ENCODE measurements at places on chromosomes 3 and 15.

GRCh38 chr3:155639462-155640055, 105.3 kb downstream of the PLCH1 start:
- DNase-seq: no peak

DNA sequence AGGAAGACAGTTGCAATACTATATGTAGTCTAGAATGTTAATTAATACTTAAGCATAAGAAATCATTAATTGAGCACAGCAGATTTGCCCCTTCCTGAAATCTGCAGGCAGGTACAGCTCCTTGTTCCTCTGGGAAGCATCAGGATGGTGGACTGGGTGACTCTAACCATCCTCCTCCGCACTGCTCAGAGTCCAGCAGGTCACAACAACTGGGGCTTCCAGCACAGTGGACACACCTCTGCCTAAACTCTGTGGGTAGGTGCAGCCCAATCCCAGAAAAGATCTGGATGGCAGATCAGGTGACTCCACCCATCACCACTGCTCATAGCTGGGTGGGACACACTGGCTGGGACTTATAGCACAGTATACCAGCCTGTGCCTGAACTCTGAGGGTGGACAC, 189.9 kb upstream of the TMCO5A start:
- no peak for DNase-seq

DNA sequence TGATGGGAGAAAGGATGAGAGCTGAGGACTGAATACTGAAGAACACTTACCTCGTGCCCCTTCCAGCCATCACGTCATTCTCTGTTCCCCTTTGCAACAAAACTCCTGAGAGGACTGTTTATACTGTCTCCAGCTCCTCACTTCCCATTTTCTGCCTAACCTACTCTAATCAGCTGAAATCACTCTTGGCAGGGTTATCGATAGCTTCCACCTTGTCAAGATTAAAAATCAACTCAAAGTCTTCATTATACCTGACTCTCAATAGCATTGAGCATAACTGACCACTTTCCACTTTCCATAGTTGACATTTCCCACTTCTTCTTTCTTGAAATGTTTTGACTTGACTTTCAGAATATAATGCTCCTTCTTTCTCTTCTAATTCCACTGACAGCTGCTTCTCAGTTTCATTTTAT, 4.3 kb downstream of the BTBD1 start:
- DNase-seq: no peak

GRCh38 chr3:106688464-106688863, 688.8 kb upstream of the CCDC54 start:
- no peak for DNase-seq

DNA sequence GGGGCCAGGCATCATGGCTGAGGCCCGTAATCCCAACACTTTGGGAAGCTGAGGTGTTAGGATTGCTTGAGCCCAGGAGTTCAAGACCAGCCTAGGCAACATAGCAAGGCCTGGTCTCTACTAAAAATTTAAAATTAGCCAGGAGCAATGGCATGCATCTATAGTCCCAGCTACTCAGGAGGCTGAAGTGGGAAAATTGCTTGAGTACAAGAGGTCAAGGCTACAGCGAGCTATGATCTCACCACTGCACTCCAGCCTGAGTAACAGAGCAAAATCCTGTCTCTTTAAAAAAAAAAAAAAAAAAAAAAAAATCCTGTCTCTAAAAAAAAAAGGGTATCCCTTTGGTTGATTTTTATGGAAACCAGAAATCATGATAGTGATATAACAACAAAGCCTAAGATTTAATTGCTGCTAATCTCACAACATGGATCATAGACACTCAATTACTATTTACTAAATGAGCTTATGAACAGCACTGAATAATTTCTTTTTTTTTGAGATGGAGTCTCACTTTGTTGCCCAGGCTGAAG, 12.1 kb downstream of the PCLAF start:
- no peak for DNase-seq

GRCh38 chr15:71707230-71708050, 102.9 kb upstream of the NR2E3 start:
- no peak for DNase-seq

DNA sequence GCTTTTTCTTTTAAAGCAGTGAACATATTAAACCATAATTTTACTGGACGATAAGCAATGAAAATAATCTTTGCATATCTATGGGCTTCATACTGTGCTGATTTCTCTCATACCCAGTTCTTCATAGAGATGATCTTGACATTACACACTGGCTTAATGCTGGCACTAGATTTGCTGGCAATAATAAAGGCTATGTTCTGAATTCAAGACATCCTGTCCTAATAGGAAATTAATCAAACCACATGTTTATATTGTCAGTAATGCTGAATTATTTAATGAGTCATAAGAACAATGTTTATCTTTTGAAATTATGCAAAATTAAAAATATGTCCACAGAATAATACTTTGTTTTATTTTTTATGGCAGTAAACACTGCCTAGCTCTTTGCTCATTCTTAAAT, 643.2 kb downstream of the OTOL1 start:
- DNase-seq: no peak

DNA sequence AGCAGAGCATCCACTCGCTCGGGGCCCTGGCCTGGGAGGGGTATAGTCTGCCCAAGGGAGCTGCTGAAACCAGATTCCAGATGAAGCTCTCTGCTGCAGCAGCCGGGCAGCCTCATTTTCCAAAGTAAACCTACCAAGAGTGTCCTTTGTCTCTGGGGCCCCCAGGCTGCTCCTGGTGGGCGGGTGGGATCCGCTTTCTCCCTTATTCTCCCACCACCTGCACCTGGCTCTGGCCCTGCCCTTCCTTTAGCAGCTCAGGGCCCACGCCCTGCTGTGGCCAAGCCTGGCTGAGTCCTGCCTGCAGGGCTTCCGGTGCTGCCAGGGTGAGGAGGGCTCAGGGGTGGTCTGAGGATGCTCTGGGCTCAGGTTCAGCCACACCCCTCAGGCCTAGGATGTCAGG, 13.0 kb downstream of the SCN5A start:
- DNase-seq: no peak

- no peak for DNase-seq
These were observed 181.7 kb downstream of the TCF12 start for GRCh38 chr15:57100136-57100539.

DNA sequence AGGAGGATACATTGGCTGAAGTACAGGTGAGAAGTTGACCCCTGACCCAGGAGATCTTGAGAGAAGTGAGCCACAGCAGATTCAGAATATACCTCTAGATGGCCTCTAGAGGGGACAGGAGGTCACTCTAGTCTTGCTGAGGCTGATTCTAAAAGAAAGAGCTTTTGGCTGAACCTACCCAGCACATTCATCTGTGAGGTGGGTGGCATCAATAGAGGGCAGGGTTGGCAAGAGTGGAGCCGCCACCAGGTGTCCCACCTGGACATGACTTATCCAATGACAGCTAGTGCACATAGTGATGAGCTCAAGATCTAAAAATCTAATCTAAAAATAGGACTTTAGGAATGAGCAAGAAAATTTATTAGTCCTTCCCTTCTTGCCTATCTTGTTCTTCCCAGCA, 51.6 kb downstream of the CYP19A1 start:
- DNase-seq: no peak

DNA sequence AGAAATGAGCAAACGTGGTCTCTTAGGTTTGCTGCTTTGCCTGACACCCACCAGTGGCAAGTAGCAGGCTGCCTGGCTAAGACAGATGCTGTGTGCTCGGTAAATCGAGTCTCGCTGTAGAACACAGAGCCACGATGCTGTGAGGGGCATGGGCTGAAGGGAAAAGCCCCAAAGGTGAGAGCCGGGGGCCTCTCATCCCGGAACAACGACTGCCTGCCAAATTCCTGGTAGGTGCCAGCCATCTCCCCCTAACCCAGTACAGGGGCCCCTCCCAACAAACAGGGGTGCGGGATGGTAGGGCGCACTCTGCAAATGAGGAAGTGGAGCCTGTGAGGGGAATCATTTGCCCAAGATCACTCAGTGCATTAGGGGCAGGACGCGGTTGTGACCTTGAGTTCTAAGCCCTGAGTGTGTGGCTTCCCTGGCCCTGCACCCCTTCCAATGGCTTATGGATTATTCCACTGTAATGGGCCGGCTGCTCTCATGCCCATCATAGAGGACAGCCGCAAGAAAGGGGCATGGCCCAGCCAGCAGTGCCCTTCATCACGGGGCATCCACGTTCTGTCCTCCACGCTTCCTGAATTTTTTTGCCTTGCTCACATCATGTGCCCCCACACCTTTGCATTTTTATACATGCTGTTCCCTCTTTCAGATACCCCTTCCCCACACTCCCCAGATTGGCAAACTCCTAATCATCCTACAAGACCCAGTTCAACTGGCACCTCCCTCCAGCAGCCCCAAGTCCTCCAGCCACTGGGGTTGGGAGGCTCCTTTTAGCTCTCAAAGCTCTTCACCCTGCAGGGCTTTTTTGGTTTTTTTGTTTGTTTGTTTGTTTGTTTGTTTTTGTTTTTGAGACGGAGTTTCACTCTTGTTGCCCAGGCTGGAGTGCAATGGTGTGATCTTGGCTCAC, 125.4 kb downstream of the NUP210 start:
- no peak for DNase-seq

- DNase-seq: peak; percentile 11
These were observed 63.7 kb downstream of the DCLK3 start for GRCh38 chr3:36700537-36701248.

DNA sequence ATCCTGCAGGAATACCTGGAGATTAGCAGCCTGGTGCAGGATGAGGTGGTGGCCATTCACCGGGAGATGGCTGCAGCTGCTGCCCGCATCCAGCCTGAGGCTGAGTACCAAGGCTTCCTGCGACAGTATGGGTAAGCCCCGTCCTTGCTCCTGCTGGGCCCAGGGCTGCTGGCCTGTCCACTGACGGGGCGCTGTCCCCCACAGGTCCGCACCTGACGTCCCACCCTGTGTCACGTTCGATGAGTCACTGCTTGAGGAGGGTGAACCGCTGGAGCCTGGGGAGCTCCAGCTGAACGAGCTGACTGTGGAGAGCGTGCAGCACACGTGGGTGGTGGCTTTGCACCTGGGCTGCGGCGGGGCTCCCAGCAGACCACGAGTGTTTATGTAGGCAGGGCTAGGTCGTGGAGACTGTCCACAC, 5.0 kb downstream of the FES start:
- no peak for DNase-seq

DNA sequence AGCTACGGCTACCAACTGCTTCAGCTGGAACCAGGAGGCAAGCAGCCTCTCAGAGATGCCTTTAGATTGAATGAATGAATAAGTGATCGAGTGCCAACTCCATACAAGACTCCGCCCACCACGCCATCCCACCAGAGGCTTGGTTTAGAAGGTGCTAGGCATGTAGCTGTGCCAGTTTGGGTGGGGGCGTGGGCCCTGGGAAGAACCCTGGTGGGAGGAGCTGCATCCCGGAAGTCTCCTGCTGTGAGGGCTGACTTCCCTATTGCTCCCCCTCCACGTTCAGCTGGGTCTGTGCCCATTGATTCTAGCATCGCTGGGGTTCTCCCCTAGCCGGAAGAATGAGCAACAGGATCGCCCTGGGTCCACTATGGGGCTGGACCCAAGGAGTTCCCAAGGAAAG, 20.9 kb downstream of the LINGO1 start:
- no peak for DNase-seq

- DNase-seq: no peak
These were observed 57.2 kb downstream of the SNX4 start for GRCh38 chr3:125462722-125463299.

All from CD4-positive, alpha-beta T cell treated with Interleukin-1 beta for 1 hour (primary cell).